ENCODE measurements at places on chromosomes 7 and 10.

DNA sequence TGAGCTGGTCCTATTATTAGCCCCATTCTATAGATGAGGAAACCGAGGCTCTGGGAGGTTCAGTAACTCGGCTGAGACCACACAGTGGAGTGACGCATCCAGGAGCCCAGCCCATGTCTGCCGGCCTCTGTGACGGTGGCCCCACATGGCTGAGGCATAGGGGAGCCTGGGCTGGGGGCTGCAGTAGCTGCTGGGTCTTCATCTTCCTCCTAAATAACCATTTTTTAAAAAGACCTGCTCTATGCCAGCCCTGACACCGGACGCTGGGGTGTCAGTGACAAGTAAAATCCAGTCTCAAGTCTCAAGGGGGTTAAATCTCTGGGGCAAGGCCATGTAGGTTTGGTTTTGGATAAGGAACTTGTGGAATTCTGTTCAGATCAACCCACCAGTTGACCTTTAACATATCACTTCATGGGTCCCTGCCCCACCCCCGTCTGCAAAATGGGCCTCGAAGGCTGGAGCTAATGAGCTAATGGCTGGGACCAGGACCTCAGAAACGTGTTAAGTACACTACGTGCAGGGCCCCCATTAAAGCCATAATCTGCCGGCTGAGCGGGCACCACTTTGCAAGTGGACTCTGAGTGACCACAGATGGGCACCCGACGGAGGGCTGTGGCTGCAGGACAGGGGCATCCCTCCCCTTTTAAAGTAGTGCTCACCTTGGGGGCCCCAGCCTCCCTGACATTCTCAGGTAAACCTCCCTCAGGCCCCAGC lies 136.5 kb upstream of the UNC5B start:
- DNase-seq: no peak

GRCh38 chr7:2607122-2607922 lies 24.5 kb upstream of the TTYH3 start:
- DNase-seq: no peak

GRCh38 chr10:71836596-71836974 lies 14.5 kb downstream of the PSAP start:
- DNase-seq: no peak

GRCh38 chr10:106708506-106708905 lies 456.0 kb downstream of the SORCS1 start:
- DNase-seq: no peak

GRCh38 chr7:94177441-94177840 lies 173.3 kb upstream of the BET1 start:
- DNase-seq: no peak

DNA sequence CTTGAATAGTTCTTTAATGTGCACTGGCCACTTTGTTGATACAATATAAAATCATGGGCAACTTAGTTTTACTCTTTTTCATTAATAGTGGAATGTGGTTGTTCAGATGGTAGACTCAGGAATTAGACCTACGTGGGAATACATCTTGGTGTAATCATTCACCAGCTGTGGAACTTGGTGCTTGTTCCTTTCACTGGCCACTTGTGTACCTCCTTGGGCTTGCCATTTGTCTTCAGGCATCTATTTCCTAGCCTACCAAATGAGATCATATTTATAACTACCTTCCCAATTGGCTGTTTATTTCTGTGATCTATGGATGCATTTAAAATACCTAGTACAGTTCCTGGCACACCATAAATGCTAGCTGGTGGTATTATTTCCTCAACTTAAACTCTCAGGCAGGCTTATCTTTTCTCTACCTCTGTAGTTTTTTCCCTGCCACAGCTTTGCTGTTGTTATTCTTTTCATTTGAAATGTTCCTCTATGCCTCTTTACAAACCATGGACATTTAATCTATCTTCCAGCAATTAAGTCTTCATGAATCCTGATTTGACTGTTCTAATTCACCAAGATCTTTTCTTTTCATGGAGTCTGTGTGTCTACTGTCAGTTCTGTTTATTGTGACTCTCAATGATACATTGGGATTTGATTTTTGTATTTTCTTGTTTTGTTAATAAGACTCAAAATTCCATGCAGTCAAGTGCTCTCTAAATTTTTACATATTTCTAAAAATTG lies 113.0 kb downstream of the ADAM22 start:
- DNase-seq: no peak

DNA sequence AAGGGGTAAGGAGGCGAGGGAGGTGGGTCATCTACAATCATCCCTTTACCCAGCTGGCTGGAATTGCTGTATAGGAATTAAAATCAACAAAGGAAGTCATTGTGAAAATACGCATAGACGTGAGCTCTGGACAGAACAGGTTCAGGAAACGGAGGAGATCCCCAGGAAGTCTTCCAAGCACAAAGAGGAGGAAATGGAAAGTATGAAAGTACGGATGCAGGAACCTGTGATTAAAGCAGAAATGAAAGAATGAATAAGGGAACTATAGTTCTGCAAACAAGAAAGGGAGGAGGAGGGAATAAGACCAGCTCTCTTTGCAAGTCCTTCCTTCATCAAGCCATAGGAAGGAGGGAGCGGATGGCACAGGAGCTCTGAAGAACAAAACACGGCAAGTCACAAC lies 61.8 kb downstream of the PYROXD2 start:
- DNase-seq: no peak

GRCh38 chr10:51567271-51567670 lies 132.1 kb downstream of the CSTF2T start:
- no peak for DNase-seq

- DNase-seq: no peak
Measured at GRCh38 chr10:13684252-13684791, 97.6 kb downstream of the PRPF18 start.

- no peak for DNase-seq
Measured at GRCh38 chr7:3559278-3559677, 258.2 kb downstream of the SDK1 start.

- DNase-seq: no peak
Measured at GRCh38 chr7:130305433-130306042, 12.6 kb downstream of the CPA4 start.

DNA sequence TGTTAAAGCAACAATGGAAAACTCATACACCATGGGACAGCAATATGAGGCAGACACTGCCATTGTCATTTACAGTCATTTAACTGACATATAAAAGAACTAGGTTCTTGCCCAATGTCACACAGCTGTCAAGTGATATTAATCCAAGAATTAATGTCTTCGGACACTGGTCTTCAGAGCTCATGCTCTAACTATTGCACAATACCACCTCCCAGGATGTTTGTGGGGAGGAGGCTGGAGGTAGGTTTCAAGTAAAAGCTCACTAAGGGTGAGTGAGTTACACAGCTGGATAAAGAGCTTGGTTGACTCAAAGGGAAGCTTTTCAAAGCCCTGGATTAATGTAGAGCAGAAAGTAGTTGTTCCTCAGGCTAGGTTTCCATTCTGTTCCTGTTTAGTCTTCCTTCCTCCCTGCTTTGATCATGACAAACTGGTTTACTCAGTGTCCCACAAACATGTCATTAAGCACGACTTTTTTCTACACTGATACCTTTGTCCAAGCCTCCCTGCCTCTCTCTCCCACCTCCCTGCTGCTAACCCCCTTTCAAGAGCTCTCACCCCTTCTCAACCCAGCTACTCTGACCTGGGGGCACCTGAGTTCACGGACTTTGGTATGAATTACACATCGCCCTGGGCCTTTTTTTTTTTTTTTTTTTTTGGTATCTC lies 987 bp upstream of the EXOC6 start:
- DNase-seq: no peak

DNA sequence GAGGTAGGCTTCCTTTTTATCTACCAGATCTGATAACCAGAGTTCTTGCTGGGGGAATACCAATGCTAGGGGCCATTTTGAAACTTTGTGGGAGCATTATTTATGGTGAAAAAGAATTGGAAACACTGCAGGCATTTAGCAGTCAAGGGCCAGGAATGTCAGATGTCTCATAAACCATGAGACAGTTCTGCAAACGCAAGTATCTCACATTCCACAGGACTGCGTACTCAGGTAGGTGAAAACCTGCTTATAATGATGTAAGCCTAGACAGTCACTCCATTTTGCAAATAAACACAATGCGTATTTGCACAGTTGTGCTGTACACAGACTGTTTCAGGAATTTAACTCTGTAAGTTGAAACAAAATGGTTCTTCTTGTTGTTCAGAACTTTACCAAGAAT lies 33.9 kb downstream of the ECHDC3 start:
- DNase-seq: no peak

- no peak for DNase-seq
Measured at GRCh38 chr7:140899883-140900282, 24.8 kb downstream of the BRAF start.

DNA sequence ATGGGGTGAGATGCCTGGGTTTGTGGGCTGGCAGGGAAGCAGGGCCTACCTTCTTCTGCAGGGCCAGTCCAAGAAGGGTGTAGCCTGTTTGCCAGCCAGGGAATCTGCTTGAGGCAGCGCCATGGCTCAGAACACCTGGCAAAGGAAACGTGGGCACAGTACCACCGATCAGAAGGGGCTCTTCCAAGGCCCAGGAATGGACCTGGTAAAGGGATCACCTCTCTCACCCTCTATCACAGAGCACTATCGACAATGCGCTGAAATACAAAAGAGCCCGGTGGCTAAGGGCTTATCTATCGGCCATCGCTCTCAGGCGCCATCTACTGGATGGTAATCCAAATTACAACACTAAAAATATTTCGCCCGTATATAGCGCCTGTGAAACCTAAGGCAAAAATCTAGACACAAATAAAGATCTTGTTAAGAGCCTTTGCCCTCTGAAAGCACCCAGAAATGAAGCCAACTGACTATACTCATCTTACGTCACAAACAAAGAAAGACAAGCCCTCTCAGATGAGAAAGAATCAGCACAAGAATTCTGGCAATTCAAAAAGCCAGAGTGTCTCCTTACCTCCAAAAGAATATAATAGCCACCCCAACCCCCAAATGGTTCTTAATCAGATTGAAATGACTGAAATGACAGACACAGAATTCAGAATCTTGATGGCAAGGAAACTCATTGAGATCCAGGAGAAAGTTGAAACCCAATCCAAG lies 217.8 kb upstream of the HPS1 start:
- DNase-seq: no peak

- DNase-seq: no peak
Measured at GRCh38 chr10:26410356-26410755, 27.8 kb upstream of the APBB1IP start.

DNA sequence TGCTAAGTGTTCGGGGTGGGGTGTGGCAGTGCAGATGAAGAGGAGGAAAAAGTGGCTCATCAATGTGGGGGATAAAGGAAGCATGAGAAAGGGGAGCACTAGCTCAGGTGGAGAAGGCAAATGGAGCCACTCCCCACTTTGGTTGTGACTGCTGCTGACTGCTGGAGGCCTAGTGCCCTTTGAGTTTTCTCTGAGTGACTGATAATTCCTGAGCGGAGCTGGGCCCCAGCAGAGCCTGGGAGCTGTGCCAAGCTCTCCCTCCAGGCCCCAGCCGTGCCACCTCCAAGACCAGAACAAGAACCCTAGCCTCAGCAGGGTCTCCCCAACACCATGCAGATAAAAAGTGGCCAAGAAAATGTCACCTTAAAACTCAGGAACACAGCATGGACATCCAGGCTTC lies 9.7 kb upstream of the RASSF4 start:
- no peak for DNase-seq

DNA sequence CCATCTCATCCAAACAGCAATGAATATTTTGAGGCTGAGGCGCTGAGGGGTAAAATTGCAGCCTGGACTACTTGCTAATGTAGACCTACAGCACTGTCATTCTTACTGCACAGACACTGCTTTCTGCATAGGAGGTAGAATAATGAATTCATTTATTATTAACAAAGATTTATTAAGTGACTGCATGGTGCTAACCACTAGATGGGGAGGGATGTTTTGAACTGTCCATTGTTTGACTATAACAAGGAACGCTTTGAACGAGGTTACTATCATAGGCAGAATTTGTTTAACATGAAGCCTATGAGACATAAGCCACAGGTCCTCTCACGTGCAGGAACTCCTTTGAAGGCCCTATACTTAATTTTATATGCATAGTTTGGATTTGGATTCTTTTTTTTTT lies 143.8 kb downstream of the CFTR start:
- no peak for DNase-seq

- no peak for DNase-seq
Measured at GRCh38 chr10:130411496-130412085, 275.4 kb downstream of the GLRX3 start.

GRCh38 chr10:127006453-127006852 lies 101.2 kb downstream of the DOCK1 start:
- no peak for DNase-seq

DNA sequence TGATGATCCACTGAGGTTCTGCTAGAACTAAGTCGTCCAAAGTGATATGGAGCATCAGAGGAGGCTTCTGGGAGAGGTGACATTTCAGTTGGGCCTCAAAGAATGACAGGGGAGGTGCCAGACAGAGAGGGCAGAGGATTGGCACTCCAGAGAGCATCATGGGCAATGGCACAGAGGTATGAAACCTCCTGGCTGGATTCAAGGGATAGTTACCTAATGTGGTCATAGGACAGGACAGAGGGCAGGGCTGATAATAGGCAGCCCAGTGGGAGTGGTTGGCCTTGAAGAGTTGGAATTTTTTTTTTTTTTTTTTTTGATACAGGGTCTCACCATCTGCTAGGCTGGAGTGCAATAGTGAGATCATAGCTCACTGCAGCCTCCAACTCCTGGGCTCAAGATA lies 7.6 kb downstream of the SRRM3 start:
- no peak for DNase-seq

DNA sequence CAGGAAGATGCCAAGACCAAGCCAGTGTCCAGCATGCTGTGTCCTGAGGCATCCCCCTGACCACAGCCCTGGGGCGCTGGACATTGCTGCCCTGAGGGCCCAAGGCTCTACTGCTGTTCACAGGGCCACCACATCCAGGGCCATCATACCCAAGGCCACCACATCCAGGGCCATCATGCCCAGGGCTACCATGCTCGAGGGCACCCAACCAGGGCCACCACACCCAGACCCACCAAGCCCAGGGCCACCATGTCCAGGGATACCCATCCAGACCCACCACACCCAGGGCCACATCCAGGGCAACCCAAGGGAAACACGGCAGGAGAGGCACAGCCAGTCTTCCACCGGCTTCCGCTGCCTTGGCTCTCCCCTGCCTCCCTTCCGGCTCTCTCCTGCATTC lies 17.1 kb downstream of the STK32C start:
- no peak for DNase-seq

DNA sequence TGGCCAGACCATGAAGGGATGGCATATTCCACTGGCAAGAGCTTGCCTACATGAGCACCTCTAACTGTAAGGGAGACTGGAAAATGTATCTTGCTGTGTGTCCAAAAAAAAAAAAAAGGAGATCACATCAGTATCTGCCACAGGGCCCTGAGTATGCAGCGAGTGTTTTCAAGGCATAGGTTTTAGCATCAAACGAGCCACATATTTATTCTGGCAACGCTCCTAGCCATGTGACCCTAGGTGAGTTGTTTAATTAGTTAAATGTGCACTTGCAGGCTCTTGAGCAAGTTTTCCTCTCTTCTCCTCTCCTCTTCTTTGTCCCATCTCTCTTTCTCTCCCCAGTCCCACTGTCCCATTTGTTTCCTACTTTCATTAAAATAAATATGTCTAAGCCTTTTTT lies 428.7 kb upstream of the AKR1E2 start:
- DNase-seq: no peak

GRCh38 chr7:128247108-128247507 lies 6.0 kb downstream of the LEP start:
- DNase-seq: no peak
